ENCODE measurements at places on chromosomes 2 and 18.

- no peak for DNase-seq
Observed at GRCh38 chr2:242098445-242099128, 229.1 kb downstream of the RTP5 start.

GRCh38 chr18:1075322-1075721 lies 170.7 kb downstream of the ADCYAP1 start:
- DNase-seq = no peak

DNA sequence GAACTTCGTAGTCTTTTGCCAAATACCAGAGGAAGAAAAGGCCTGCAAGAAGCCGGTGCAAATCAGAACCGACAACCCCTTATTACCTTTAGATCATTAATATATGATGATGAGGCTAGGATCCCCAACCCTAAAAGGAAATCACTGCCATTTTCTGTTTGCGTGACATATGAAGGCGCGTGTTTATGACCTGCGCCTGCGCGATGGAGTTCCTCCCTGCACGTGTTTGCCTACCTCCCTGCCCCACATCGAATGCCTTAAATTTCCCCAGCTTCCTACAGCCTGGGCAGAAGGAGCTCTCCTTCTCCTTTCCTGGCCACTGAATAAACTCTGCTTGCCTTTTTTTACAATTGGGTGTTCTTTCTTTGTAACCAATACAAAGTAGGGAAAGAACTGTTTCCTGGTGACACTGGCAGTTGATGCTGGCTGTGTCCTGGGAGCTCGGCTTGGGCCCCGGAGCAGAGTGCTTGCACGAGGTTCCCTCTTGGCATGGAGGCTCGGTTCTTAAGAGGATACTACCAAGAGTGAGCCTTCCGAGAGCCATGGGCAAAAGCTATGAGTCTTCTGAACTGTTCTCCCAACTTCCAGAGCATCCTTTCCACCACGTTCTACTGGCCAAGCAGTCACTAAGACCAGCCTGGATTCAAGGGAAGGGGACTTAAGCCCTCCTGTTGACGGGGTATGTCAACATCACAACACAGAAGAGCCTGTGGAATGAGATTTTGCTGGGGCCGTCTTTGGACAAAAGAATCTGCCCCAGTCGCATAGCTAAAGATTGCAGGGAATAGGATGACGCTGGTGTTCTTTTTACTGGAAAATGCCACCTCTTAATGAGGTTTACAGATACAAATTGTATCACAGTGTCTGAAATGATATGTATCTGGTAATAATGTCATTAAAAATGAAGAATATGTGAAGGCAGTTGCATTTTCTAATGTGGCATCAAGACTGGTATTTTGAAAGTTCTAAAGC lies 179.8 kb downstream of the SH3BP4 start:
- no peak for DNase-seq

GRCh38 chr2:111068435-111069058 lies 52.2 kb upstream of the BCL2L11 start:
- DNase-seq = peak; percentile 84

GRCh38 chr18:37514953-37515352 lies 50.6 kb downstream of the CELF4 start:
- DNase-seq = peak; percentile 81

- no peak for DNase-seq
Observed at GRCh38 chr2:197237291-197238042, 73.1 kb downstream of the ANKRD44 start.

- peak; percentile 2 for DNase-seq
Observed at GRCh38 chr2:101770726-101771125, 73.2 kb downstream of the MAP4K4 start.

DNA sequence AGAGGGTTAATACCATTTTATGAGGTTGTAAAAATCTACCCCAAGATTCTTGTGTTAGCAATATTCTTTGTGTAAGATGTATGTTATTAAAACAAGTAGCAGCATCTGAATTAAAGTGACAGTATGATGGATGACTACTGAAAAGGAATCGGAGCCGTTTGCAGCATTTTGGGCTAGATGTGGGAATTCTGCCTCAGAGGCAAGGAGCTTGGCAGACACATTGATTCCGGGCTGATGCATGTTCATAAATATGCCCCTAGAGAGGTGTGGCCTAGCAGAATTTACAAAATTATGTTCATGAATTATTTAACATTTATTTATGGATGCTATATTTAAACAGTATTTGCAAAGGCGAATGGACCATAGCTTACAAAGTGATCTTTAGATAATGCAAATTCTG lies 389.0 kb upstream of the ETAA1 start:
- no peak for DNase-seq

- DNase-seq = no peak
Observed at GRCh38 chr2:39595116-39595515, 70.6 kb upstream of the TMEM178A start.

- no peak for DNase-seq
Observed at GRCh38 chr2:109677835-109678580, 63.8 kb downstream of the SOWAHC start.

DNA sequence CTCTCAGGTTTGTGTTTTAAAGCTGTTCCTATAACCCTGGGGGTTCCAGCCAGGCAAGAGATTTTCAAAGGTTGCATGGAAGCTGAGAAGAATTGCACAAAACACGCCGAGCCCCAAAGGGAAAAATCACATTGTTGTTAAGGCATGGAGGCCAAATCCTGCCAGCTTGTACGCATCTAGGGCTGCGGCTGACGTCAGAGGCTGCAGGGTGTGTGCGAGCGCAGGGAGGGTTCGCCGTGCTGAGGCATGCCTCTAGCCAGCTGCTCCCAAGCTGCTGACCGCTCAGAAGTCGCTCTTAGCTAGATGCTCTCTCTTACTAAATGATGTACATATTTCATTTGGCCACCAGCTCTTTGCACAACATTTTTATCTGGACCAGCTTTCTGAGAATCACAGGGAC lies 191.8 kb downstream of the LPIN1 start:
- DNase-seq = no peak
